ENCODE measurements at places on chromosomes 16 and 17.

DNA sequence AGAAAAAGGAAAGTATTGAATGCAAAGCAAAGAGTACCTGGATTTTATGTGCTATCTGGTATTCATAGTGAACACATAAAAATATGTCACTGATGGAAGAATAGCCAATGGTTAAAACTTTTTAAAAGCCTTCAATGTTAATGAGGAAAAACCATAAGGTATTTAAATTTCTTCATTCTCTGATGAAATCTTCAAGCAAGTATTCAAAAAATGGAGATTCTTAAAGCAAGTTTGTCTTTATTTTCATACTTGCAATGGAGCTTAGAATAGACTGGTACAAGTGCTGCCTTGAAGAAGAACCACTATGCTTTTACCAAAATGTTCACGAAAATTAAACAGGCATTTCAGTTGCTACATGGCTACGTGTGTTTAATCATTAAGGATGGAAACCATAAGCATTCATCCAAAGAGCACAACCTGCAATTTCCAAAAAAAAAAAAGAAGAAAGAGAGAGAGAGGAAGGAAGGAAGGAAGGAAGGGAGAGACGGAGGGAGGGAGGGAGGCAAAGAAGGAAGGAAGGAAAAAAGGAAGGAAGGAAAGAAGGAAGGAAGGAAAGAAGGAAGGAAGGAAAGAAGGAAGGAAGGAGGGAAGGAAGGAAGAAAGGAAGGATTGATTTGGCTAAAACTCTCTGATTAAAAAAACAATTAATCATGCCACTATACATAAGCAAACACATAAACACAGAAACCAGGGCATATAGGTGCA, 17.6 kb downstream of the HS3ST3A1 start:
- DNase-seq = no peak

DNA sequence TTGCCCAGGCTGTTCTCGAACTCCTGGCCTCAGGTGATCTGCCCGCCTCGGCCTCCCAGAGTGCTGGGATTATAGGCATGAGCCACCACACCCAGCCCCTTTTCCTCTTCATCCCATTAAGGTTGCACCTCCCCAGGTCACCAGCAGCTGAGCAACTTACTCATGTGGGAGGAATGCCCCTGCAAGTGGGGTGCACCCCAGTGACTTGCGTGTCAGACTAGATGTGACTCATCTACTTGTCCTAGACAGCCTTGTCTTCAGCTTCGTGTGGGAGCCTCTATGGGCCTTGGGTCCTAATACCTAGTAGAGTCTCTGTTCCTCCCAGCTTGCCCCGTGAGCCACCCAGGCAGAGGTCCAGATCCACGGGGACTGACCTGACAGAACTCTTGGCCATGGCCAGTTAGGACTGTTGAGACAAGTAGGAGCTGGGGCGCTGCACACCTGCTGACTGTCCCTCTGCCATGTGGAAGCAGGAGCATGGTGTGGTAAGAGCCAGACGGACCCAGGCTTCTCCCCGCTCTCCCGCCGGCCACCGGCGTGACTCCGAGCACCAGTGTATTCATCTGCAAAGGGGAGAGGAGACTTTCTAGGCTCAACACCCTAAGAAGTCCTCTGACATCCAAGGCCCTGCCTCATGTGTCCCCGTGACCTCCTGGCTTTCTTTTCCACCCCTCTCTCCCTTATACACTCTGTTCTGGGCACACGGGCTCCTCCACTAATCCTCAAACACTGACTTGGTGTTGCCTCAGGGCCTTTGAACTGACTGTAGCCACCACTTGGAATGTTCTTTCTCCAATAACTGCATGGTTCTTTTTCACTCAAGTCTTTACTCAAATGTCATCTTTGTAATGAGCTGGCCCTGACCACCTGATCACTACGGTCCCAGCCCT, 11.6 kb upstream of the CBX4 start:
- DNase-seq = no peak

- no peak for DNase-seq
Observed at GRCh38 chr17:63369233-63369632, 76.9 kb downstream of the CYB561 start.

GRCh38 chr16:79334127-79334526, 266.4 kb downstream of the MAF start:
- DNase-seq = no peak

- DNase-seq = no peak
Observed at GRCh38 chr16:69166946-69167930, 19.7 kb upstream of the SNTB2 start.

DNA sequence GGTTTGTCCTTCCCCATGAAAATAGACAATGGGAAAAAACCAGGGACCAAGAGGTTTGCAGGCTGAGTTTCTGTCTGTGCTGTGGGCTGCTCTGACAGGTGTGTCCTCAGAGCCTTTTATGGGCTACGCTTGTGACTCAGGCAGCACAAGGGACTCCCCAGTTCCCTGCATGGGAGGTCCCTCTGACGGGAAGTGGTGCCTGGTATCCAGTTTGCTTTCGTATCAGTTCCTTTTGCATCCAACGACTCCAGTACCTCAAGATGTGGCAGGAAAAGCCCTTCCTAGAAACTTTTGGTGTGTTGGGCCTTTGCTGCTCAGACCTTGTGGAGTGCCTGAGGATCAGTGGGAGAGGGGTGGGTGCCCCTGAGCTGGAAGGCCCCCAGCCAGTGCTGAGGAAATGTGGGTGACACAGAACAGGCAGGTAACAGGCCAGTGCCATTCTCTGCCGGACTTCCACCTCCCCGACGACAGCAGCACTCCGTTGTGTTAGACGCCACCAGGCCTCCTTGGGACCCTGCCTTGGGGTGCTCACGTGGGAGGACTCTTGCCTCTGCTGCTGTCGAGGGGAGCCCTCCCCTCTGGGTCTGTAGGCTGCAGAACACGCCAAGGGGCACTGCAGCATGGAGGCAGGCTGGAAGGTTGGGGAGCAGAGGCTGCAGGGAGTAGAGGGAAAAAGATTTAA, 38.4 kb upstream of the IRF8 start:
- DNase-seq = no peak

GRCh38 chr16:67996666-67997065, 2.6 kb downstream of the DPEP2 start:
- no peak for DNase-seq

GRCh38 chr17:1651559-1651844, 1.8 kb upstream of the RILP start:
- DNase-seq = no peak

DNA sequence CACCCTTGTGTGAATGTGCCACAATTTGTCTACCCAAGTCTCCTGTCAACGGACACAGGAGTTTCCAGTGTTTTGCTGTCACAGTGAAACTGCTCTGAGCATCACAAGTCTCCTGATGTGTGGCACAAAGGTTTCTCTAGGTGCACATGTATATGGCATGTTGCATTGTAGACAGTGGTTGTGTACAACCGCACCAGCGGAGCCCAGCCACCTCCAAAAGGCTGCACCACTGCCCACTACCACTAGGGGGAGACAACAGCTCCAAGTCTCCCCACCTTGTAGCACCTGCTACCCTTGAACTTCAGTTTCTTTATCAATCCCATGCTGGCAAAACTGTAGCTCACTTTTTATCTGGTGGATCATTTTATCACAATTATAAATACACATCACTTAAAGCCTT, 95.5 kb upstream of the ZNF469 start:
- no peak for DNase-seq

GRCh38 chr16:56748191-56748590, 18.3 kb downstream of the NUP93 start:
- no peak for DNase-seq

DNA sequence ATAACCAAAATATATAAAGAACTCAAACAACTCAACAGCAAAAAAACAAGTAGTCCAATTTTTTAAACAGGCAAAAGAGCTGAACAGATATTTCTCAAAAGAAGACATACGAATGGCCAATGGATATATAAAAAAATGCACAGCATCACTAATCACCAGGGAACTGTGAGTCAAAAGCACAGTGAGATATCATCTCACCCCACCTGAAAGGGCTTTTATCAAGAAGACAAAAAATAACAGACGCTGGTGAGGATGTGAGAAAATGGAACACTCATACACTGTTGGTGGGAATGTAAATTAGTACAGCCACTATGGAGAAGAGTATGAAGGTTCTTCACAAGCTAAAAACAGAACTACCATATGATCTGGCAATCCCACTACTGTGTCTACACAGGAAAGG, 7.4 kb downstream of the XYLT1 start:
- no peak for DNase-seq

DNA sequence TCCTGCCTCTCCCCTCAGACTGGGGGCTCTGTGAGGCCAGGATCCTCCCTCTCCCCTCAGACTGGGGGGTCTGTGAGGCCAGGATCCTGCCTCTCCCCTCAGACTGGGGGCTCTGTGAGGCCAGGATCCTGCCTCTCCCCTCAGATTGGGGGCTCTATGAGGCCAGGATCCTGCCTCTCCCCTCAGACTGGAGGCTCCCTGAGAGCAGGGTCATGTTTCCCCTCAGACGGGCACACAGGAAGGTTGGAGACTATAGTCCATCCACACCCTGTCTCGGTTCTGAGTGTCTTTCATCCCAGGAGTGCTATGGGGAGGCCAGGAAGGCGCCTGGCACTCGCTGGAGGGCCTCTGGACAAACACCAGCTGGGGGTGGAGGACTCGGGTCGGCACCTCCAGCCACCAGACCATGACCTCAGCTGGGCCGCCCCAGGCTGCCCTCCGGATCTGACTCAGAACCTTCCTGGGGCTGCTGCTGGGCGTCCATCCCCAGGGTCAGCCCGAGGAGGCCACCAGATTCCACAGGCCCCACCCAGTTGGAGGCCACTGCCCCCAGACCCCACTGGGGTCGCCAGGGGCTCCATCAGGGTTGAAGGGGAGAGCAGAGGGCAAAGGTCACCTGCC, 21.9 kb upstream of the DLX4 start:
- no peak for DNase-seq

GRCh38 chr16:85474621-85475217, 138.4 kb upstream of the GSE1 start:
- DNase-seq = no peak

DNA sequence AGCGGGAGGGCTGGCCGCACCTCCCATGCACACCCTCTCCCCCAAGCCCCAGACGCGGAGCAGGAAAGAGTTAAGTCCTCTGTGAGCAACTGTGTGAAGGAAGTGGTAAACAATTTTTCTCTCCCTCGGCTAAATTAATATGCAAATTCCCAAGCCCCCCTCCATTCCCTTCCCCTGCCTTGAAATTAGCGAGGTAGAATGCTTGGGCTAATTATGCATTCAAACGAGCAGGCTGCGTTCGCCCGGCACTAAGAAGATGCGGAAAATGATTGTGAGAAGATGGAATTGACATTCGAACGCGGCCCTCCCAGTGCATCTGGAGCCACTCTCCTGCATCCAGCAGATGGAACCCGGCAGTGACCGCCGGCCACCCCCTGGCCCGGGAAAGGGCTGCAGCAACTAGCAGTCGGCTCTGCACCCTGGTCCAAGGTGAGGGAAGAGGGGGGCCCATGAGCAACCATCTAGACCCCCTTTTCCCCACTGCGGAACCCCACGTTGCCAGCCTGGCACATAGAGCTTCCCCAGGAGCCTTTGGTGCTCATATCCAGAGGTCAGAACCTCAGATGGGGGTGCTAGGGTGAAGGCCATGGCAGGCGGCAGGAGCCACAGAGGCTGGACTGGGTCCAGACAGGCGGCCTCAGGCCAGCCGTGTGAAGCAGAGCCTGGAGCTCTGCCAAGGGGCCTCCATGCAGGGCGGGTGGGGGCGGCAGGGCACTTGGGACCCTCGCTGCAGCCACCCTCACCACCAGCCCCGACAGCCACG, 49.1 kb upstream of the ACSF3 start:
- no peak for DNase-seq

- DNase-seq = no peak
Observed at GRCh38 chr16:48347980-48348379, 37.2 kb downstream of the SIAH1 start.

- DNase-seq = no peak
Observed at GRCh38 chr17:49003557-49004511, 6.6 kb downstream of the IGF2BP1 start.
